ENCODE measurements at places on chromosomes 3 and 15.

- DNase-seq: no peak
These were observed 2.7 kb downstream of the FOXP1 start for GRCh38 chr3:71580636-71581456.

DNA sequence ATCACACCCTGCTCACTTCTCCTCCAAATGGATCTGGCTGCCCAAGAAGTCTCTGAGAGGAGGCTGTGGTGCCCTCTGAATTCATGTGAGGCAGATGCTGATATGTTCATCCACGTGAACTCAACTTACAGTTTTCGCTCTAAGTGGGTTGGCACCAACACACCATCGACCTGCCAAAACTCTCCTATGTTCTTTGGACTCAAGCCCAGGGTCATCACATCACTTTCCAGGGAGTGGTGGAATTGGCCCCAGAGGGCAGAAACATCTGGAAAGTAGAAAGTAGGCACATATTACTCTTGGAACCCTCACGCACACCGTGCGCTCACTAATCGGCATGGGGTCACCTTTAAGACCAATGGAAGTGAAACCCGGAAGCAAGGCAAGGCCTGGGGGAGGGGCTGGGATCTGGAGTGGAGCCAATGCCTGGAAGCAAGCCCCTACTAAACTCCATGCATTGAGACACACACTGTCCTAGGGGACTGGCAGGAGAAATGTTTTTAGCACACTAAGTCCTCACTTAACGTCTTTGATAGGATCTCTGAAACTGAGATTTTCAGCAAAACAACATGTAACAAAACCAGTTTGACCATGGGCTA lies 41.4 kb downstream of the SSUH2 start:
- DNase-seq: no peak

DNA sequence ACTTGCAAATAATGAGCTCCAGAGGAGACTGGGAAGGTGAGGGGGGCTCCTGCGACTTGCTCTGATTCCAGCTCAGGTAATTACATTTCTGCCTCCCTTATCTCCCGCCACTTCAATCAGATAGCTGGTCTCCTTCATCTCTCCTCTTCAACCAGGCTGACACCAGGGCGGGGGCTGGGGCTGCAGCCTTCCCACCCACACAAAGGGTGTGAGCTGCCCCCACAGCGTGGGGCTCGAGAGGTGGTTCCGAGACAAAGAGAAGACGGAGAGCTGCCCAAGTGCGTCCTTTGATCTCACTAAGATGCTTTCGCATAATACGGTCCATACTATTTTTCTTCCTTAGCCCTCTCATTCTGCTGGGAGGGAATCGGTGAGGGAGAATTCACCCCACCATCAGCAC lies 139.7 kb downstream of the NSMCE3 start:
- DNase-seq: no peak

- DNase-seq: no peak
These were observed 306.4 kb upstream of the STT3B start for GRCh38 chr3:31226346-31226745.

DNA sequence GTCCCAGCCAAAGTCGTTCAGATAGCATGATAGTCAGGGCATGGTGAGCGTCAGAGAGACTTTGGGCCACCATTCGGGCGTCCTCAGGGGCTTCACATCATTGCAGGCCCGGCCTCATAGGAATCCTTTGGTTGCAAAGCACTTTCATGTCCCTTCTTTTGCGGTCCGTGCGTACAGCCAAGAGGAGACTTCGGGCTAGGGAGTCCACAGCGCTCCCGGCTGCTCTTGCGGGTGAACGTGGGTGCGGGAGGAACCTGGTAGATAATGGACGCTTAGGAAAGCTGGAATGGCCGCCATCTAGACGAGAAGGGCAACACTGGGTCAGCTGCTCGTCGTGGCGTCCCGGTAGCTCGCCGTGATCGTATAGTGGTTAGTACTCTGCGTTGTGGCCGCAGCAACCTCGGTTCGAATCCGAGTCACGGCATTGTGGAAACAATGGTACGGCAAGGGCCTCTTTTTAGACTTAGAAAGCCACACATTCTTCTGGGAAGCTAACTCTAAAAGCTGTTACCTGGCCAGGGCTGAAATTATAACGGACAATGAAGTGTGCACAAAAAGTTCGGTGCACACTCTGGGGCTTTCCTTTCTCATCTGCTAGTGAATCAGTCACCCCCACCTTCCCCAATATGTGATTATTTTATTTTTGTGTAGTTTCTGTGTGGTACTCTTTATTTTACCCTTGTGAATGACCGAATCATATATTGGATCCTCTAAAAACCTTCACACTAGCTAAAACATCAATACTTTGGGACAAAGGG lies 13.2 kb upstream of the SHF start:
- no peak for DNase-seq

DNA sequence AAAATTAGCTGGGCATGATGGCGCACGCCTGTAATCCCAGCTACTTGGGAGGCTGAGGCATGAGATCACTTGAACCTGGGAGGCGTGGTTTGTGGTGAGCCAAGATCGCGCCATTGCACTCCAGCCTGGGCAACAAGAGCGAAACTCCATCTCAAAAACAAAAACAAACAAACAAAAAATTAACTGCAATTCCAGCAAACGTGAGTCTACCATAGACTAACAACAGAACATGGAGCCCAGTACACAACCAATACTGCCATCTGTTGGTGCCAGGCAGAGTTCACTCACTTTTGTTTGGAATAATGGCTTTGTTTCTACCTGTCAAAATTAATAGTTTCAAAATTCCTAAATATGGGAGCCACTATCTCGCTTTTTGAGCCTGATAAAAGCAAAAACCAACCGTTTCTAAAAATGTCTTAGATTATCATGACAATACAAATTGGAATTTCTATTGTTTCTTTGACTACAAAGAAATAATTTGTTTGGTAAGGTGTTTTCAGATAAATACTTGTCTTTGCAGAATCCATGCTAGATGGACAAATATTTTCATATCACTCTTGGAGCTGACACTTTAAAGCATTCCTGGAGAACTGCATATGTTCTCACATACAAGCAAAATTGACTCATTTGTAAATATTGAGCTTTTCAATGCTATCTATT lies 45.0 kb downstream of the GPR176 start:
- DNase-seq: no peak

DNA sequence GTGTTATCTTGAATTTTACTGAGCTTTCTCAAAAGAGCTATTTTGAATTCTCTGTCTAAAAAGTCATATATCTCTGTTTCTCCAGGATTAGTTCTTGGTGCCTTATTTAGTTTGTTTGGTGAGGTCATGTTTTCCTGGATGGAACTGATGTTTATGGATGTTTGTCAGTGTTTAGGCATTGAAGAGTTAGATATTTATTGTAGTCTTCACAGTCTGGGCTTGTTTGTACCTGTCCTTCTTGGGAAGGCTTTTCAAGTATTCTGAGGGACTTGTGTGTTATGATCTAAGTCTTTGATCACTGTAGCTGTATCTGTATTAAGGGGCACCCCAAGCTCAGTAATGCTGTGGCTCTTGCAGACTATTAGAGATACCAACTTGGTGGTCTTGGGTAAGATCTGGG lies 10.6 kb upstream of the RAD51 start:
- DNase-seq: no peak

- DNase-seq: no peak
These were observed 7.6 kb upstream of the GMNC start for GRCh38 chr3:190870127-190870526.

GRCh38 chr3:20064387-20064786 lies 24.1 kb downstream of the KAT2B start:
- no peak for DNase-seq

DNA sequence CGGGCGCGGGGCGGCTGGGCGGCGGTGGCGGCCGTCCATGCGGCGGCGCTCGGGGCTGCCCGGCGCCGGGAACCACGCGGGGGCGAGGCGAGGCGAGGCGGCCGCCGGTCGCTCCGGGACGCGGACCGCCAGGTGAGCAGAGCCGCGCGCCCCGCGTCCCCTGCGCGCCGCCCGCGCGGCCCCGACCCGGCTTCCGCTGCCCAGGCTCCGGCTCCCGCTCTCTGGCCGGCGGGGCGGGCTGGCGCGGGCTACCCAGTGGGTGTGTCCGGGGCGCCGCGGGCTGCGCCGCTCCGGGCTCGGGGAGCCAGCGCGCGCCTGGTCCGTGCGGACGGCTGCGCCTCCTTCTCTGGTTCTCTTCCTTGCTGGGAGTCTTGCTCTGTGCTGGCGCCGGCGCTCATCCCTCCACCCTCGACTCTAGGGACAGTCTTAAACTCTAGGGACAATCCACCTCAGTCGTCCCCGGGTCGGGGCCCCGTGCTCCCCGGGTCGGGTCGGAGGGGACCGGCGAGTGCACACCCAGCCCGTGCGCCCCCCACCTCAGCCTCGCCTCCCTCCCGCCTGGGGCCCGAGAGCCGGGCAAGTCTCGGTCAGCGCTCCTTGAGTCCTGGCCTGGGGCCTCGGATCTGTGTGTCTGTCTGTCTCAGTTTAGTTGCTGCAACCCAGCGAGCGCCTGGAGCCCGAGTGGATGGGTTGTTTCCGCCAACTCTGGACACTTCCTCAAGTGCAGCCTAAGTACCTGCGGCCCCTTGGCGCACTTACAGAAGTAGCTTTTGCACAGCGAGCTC lies 488 bp downstream of the THSD4 start:
- DNase-seq: no peak

DNA sequence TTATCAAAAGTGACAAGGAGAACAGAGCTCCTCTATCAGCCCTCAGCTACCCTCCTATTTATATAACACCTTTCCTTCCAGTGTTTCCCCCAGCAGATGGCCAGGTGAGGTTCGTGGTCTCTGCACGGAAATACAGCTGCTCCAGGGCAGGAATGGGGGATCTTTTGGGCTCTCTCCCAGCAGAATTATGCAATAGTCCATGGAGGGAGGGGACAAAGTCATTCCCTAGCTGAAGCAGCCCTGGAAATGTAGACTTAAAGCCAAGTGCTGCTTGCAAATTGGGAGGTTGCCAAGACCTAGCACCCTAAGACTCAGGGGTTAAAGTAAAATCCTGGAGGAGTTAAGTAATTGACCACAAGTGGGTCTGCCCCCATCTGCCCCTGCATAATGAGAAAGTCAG lies 256.3 kb downstream of the LRTM1 start:
- DNase-seq: no peak

GRCh38 chr15:71472566-71472965 lies 337.8 kb upstream of the NR2E3 start:
- no peak for DNase-seq

- DNase-seq: no peak
These were observed 26.6 kb downstream of the CA12 start for GRCh38 chr15:63354821-63355650.

DNA sequence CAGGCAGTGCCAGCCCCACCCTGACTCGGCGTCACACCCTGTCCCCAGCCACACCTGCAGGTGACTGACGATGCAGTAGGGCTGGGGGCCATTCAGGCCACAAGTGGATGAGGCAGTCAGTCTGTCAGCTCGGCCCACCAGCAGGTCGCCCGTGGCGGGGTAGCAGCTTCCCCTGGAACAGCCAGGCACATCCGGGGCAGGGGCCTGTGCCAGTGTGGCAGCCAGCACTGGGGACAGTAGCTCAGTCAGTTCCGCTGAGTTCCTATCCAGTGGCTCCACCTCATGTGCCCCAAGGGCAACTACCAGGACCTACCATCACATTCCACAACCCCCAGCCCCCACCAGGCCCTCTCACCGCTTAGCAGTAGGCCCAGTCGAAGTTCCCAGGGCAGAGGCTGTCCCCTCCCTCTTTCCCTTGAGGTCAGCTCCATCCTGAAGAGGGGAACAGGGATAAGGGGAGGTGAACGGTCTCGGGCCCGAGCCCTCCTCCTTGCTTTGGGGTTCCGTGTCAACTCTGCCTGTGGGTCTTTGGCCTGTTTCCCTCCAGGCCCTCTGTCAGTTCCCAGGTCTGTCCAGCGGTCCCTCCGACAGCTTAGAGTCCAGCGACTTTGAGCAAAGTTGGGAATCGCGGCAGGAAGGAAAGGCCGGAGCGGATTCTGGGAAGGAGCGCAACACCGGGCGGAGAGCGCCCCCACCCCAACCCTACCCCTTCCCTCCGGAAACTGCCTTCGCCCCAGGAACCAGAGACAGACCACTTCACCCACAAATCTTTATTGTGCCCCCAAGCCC lies at the start of gene LAMB2:
Gene LAMB2, minus strand, starts transcription at position 614 of the 789 bp plus-strand sequence. Its CDS starts 183 bp downstream, at position 431.
- DNase-seq: no peak

- no peak for DNase-seq
These were observed 3.8 kb downstream of the IL17RE start for GRCh38 chr3:9906480-9906879.

- DNase-seq: peak; percentile 35
These were observed 14.6 kb upstream of the TFRC start for GRCh38 chr3:196096382-196096953.

DNA sequence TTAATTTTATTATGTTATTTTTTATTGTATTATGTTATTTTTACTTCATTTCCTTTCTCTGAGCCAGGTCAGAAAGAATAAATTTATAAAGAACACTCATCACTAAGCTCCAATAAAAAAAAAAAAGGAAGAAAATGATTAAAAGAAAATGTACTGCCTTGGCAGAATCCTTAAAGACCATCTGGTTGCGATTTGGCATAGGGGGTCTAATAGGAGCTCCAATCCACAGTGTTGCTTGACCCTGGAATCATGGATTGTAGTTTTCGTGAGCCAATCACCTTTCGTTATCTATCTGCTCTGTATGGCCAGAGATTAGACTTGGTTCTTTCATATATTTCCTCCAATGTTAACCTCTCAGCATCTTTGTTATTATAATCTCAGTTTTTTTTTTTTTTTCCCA lies 421.8 kb upstream of the MCTP2 start:
- no peak for DNase-seq

DNA sequence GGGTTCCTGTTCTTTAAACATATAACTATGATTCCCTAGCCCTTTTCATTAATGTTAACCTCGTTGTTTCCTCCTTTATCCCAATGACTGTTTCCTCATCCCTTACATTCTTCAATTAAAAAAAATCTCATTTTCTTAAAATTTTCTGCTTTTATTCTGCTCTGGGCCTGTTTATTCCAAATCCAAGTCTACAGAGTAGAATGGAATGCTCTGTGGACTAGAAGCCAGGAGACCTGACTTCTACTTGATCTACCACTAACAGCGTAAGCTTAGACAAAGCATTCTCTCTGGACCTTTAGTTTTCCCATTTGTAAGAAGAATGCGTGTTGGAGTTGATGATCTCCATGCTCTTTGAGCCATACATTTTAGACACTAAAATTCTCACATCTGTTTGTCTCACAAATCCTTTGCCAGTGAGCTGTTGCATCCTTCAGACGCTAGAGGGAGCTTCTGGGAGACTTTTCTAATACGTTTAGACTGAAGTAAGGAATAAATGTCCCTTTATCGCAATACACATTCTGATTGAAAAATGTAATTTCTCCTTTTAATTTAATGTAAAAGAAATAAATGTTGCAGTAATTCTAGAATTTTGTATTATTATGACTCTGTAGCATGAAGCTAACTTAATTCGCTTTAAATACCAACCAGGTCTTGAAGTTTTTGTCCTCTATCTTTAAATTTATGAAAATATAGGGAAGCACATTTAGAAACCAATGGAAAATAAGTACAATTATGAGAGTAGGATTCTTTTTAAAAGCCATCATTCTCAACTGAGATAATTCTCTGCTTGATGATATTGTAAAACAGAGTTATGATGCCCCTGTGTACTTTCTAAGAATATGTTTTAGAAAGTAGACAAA lies 21.7 kb upstream of the GMNC start:
- DNase-seq: peak; percentile 8

DNA sequence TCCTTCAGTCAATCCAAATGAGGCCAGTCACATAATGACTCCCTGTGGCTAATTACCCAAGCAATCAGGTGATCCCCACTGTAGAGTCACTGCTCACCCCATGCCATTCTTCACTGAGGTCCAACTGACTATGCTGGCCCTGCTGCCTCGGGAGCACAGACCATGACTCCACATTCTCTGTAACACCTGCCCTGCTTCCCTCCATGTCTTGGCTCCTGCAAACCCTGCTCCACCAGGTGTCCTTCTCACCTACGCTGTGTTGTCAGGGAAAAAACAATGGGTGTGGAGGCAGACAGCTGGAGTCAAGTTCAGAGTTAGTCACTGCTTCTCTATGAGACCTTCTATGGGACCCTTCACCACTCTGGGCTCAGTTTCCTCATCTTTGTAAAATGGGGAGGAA lies 6.1 kb upstream of the SFMBT1 start:
- DNase-seq: no peak

Measured in GM19239 (cell line).